Stimulated activated CD8-positive, alpha-beta memory T cell treated with anti-CD3 and anti-CD28 coated beads, Interleukin-7, amount 100 ng/mL, for 1 hour (primary cell): ENCODE measurements at places on chromosomes 5 and 9.

DNA sequence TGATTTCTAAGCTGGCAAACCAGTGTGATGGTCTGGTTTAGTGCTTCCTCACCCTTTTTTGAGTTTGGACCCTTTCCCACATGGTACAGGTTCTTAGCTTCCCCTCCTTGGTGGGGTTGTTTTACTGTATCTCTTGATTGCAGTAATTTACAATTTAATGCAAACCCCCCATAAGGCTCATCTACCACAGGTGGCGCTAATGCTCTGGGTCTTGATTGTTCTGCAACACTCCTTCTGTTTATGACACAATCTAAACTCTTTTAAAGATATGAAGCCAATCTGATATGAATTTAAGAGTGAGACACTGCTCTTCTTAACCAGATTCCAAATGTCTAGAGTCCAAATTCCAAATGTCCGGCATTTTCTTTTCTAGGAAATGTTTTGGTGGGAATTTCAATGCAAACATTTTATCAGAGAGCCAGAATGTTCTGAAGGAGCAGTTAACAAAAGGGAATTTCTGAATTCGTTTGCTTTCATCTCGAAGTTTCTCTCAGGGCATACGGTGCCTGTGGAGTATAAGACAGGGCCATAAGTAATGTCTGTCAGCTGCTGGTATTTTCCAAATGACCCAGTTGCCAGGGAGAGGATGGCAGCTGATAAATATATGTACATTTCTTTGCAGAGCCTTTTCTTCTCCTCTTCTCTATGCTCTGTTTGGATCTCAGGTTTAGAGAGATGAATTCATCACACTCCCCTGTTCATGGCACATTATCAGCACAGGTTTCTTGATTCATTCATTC is 246.8 kb downstream of the ARHGAP26 start:
- DNase-seq = no peak

DNA sequence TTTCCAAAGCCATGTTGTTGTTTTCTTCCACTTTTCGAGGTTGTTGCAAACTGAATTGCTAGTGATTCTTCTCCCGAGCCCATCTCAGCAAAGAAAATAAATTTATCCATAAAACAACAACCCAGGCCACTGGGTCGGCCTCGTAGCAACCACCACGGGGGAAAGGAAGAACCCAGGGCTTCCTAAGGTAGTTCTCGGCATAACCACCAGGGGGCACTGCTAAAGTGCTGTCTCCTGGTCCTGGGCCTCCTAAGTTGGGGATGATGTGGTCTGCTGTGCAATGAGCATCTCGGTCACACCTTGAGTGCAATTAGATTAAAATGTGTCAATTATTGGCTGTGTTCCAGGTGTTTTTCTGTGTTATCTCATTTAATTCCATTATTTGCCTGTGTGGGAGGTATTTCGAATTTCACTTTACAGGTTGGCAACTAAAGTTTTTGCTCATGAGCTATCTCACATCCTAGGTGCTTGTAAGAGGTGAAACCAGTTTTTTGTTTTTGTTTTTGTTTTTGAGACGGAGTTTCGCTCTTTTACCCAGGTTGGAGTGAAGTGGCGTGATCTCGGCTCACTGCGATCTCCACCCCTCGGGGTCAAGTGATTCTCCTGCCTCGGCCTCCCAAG is 102.8 kb upstream of the DAP start:
- peak; percentile 27 for DNase-seq

- DNase-seq = no peak
Observed at GRCh38 chr5:82351754-82352145, 73.6 kb upstream of the RPS23 start.

- DNase-seq = no peak
Observed at GRCh38 chr5:18329328-18329727, 695.1 kb downstream of the TAF11L14 start.

DNA sequence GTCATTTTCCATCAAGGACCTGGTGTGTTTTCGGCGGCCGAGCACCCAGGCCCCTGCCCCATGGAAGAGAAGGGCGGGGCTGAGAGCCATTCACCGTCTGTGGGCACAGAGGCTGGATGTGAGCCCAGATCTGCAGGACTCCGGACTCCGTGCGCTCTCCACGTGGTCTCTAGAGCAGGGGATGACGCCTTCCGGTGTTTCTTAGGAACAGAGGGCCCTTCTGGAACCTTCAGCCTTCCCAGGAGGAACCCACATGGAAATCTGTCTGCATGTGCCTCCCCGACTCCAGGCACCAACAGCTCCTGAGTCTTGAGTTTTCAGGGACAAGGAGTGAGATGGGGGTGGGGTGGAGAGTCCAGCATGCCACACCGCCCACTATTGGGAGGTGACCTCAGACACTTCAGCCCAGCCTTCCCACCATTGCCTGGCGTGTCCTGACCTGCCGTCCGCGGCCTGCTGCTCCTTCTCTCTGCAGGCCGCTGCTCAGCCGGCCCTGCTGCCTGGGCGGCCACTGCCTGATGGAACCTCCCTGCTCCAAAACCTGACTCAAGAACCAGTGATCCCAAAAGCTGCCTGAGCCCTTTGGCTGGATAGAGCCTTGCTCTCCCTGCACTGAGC is 2.4 kb upstream of the RXRA start:
- DNase-seq = no peak

DNA sequence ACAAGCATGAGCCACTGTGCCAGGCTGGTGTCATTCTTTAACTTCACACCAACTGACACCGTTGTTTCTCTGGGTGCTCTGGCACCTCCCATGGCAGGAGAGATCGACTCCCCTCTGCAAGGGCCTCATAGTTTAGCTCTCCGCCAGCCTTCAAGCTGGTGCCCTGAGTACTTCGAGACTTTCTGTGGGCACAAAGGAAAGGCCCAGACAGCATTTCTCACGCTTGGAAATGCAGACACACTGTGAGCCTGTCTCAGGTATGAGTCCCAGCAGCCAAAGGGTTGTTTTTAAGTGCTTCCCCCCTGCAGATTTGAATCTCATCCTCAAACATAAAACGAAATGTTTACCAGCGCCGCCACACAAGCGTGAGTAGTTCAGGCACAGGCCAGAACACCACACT is 11.1 kb upstream of the TCF7 start:
- DNase-seq = no peak

DNA sequence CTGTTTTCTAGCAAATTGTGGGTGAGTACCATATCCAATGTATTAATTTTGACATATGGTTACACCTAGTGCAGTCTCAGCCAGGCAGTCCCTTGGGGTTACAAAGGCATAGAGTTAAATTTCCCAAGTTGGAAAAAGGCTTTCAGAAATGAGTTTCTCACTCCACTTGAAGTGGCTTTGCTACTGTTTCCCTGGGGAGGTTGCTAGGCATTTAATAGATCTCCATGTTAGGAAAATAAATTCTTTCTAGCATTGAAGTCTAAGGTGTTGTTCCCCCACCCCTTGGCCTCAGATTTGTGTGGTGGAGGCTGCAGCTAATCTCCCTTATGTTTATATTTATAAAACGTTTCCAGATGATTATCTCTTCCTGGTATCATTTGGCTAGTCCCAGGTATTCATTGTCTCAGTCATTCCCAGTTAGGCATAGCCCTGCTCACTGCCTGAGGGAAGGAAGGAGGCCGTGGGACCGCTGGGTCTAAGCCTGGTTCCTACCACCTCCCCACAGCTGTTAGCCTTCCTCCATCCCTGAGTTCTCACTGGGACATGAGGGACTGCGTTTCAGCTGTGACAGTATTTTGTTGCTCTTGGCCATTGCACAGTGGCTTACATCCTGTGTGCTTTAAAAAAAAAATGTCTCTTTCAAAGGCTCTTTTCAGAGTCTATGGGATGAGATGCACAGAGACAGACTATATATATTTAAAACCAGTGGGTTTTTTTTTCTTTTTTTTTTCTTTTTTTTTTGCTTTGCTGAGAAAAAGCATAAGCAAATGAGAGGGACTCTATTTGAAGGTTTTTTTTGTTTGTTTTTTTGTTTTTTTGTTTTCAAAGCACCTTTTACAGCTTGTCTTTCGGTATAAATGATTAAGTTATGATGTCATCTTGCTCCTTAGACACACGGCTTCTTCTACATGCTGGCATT is 121.5 kb downstream of the MAST4 start:
- no peak for DNase-seq

- DNase-seq = no peak
Observed at GRCh38 chr5:82570-82969, 9.4 kb upstream of the PLEKHG4B start.

GRCh38 chr9:120915854-120916470 is 10.6 kb downstream of the TRAF1 start:
- no peak for DNase-seq

GRCh38 chr5:23884405-23885031 is 377.1 kb downstream of the PRDM9 start:
- no peak for DNase-seq

GRCh38 chr5:153672347-153673090 is 182.0 kb downstream of the GRIA1 start:
- DNase-seq = no peak

- no peak for DNase-seq
Observed at GRCh38 chr9:134895908-134896833, 15.6 kb downstream of the FCN2 start.

DNA sequence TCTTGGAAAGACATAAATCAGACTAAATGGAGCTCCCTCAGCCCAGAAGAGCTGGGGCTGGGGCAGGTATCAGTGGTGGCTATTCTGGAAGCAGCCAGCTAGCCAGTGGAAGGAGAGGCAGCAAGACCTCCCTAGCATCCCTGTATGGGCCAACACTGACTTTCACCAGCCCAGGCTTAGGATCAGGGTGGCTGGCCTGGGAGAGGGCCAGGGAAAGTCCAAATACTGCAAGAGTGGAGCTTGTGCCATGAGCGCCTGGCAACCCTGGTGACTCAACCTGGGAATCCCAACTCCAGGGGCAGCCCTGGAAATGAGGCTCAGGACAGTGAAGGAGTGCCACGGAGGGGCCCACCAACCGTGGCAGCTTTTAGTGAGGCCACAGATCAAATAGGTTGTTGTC is 7.6 kb upstream of the IRF1 start:
- DNase-seq = no peak

DNA sequence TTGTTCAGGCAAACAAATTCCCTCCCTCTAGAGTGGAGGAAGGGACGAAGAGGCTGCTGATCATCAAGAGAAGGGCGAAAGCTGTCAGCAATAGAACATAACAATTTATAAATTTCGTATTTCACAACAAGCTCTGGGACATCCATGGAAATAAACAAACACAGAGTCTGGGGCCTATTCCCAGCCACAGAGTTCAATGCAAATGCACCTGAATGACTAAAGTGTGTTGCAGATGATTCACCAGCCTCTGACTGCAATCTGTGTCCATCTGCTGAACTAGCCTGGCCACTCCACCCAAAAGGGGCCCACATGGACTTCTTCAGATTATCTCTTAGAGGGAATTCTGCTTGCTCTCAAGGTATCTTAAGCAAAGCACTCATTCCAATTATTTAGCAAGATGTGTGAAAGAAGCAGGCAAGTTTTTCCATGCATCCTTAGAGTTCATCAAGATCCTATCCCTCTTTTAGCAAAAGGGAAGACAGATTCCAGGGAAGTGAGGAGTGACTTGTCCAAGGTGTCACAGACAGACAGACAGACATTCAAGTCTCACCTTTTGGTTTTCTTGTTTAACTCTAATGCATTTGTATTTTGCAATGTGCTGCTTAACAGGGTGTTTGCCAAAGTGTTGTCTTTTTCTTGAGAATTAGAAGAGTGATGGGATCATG is 307.8 kb upstream of the PAPPA start:
- no peak for DNase-seq
